Forelimb muscle (tissue), 1 donor: ENCODE measurements at places on chromosomes 12 and 14.

- no peak for DNase-seq
Observed at GRCh38 chr14:33959692-33960151, 8.8 kb upstream of the EGLN3 start.

- DNase-seq: no peak
Observed at GRCh38 chr14:23286902-23287479, 1.1 kb upstream of the HOMEZ start.

DNA sequence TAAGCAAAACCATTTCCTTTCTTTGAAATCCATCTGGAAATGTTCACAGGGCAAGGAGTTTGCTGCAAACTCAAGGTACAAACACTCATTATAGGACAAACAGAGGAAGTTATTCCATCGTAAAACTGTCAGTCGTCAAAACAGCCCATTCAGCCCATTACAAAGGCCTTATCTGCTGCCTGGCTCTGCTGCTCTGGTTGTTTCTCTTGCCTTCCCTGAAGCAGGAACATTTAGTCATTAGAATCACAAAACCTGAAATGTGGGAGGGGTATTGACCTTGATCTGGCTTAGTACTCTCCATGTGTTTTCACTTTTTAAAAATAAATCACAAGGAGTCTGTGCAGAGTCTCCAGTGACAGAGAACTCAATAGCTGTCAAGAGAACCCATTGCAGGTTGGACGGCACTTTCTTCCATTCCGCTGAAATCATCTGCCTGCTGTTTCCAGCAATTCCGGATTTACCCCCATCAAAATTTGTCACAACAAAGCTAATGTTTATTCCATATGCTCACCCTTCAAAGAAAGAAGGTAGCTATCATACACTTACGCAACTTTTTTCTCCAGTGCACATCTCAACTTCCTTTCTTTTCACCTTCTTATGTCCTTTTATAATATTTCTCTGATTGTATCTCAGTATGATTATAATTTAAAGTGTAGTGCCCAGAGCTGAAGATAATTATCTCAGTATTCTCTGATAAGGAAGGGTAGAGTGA lies 24.6 kb upstream of the ITPR2 start:
- DNase-seq: no peak

GRCh38 chr12:119245904-119246494 lies 67.3 kb downstream of the HSPB8 start:
- DNase-seq: no peak

DNA sequence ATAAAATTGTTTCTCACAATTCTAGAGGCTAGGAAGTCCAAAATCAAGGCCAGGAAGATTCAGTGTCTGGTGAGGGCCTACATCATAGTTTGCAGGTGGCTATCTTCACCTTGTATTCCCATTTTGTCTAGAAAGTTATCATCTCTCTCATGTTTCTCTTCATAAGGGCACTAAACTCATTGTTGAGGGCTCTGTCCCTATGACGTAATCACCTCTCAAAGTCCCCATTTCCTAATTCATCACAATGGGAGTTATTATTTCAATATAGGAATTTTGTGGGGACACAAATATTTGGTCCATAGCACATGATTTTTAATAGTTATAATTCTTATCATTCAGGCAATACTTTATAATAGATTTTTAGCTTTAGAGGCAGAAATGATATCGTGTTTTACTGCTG lies 1509.2 kb upstream of the SEL1L start:
- DNase-seq: no peak
